ENCODE measurements at places on chromosomes 5 and 9. TPM values are rescaled to one million over a fixed set of nuclear protein-coding genes. Genes with fewer than 3 reads are reported as not detected.

- no peak for DNase-seq
Observed at GRCh38 chr5:178193251-178193809, 6.2 kb upstream of the GMCL2 start.

Gene POU5F2
- 0.83 TPM for total RNA-seq

- DNase-seq, result no peak
Observed at GRCh38 chr5:112646139-112646936, 91.3 kb upstream of the APC start.

DNA sequence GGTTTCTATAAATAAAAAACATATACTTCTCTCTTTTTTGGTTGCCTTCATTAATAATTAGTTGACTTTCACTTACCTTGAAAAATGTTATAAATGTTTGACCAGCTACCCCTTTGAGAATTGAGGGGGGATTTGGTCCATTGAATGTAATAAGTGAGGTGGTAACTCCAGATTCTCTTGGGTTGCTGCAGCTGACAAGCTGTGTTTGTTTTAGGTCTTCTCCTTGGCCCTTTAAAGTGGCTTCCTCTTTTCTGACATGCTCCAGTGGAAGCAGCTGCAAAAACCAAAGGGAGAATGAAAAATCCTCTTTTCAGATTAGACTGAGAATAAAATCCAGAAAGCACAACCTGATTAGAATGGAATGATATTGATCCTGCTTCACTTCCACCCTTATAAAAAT lies 410.5 kb downstream of the TMEM38B start:
- DNase-seq, result no peak

DNA sequence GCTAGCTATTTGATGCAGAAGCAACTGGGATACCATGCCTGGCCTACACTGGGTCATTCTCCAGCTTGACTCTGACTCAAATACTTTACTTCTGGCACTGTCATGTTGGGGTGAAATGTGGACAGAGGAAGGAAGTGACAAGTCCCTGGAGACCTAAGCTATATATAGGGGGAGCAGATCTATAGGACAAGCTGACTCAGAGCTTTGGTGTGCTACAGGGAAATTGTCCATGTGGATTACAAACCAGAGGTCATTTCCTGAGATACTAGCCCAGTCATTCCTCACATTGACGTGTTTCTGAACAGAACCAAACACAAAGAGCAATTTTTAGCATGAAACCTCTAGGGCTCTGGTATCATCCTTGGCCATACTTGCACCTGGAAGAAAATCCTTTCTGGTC lies 531.6 kb upstream of the CLINT1 start:
- no peak for DNase-seq

DNA sequence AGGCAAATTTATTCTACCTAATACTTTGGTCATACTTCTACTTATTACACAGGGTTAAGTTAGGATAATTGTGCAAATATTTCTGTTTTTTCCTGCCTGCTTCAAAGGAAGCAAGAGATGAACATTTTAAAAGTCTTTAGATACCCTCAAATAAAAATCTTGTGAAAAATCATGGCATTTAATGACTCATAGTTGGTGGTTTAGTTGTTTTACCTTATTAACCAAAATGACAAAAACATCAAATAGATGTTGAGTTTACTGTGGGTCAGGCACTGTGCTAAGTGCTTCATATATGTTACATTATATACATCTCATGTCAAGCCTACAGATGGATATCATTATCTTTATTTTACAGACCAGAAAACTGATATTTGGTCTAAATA lies 54.4 kb downstream of the ZNF474 start:
- no peak for DNase-seq

All from ovary (tissue), 10 donors.